PC-9 (cell line): ENCODE measurements at places on chromosomes 6 and 20. TPM values are rescaled to one million over a fixed set of nuclear protein-coding genes. Genes with fewer than 3 reads are reported as not detected.

Gene RXRB
- 49.8 and 51.5 TPM in 2 replicates for total RNA-seq

Gene GPR6
- not detected in 2 replicates for total RNA-seq

Gene PRSS35
- not detected in 2 replicates for total RNA-seq

Gene FLRT3
- total RNA-seq = 0.70 and 0.95 TPM in 2 replicates

Gene DLK2
- total RNA-seq = 3.6 and 6.2 TPM in 2 replicates

Gene CYP21A2
- 0.33 TPM in 1 of 2 replicates, not detected in the other for total RNA-seq

Gene COL21A1
- total RNA-seq = 0.13 TPM in 1 of 2 replicates, not detected in the other

Gene PRICKLE4
- 8.4 and 9.2 TPM in 2 replicates for total RNA-seq

Gene PERP
- 79.2 and 93.0 TPM in 2 replicates for total RNA-seq

DNA sequence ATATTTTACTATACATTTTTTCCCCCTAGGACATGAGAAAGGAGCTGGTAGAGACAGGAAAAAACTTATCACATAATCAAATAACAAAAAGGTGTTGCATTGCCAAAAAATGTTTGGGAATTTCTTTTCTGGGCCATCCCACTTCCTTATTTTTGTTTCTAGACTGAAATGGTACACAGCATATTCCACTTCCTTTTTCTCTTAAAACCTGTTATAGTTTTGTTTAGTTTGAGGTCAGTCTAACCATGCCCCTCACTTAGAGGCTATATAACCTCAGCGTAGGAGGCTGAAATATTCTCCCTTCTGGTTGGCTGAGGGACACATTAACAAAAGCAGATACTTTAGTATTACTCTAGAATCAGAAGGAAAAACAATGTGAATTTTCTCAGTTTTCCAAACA lies 323.9 kb downstream of the GJA1 start:
- H3K27ac ChIP-seq = no peak overlapping the region
- H3K4me3 ChIP-seq = no peak overlapping the region
- no peaks in the 10 kb centered on the region for H3K36me3 ChIP-seq
- no peak for DNase-seq
- no peaks in the 10 kb centered on the region for H3K27me3 ChIP-seq

DNA sequence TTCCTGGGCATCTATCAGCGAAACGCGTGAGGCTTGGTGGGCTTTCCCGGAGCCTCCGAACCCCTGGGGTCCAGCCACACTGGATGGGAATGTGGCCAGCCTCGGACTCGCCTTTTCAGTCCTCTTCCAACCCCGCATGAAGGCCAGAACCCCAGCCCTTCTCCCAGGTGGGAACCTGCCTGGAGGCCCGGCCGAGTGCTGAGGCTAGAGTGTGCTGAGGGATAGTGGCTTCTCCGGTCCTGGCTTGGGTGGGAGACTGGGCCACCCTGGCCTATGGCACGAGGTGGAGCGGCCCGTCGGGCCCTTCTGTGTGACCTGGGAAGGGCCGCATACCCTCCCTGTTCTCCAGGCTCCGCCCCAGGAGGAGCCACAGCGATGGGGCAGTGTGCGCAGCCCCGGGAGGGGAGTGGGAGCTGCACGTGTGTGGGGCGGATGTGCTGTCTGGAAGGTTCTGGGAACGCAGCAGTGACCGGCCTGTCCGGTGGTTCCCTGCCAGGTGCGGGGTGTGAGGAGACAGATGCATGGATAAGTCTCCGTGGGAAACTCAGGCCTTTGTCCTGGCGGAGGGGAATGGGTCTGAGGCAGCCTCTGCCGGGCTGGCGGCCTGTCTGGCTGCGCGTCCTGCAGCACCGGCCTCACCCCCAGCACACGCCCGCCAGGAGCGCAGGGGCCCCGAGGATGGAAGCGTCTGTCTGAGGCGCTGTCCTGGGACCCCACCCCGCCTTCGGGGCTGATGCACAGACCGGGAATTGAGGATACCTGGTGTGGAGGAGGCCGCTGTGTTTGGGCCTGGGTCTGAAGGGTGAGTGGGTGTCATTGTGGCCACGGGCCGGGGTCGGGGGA lies 1.1 kb upstream of the BHLHE23 start:
- H3K27ac ChIP-seq = no peak overlapping the region
- H3K36me3 ChIP-seq = no peaks in the 10 kb centered on the region
- H3K4me3 ChIP-seq = no peak overlapping the region
- H3K27me3 ChIP-seq = peaks cover 45% of the 10 kb centered on the region

GRCh38 chr20:829551-829950 lies 4.0 kb upstream of the FAM110A start:
- H3K27ac ChIP-seq = peak overlapping the region; percentile 83
- no peak for DNase-seq
- H3K36me3 ChIP-seq = no peaks in the 10 kb centered on the region

GRCh38 chr6:156988276-156989158 lies 211.3 kb downstream of the ARID1B start:
- no peak for DNase-seq
- peaks cover 13% of the 10 kb centered on the region for H3K4me1 ChIP-seq

- no peaks in the 10 kb centered on the region for H3K36me3 ChIP-seq
- H3K27me3 ChIP-seq = no peaks in the 10 kb centered on the region
- H3K27ac ChIP-seq = no peak overlapping the region
- no peak for DNase-seq
- no peak overlapping the region for H3K4me3 ChIP-seq
These were observed 3.0 kb downstream of the SRC start for GRCh38 chr20:37348792-37349516.

GRCh38 chr6:137821491-137821890 lies 45.6 kb upstream of the TNFAIP3 start:
- peaks cover 12% of the 10 kb centered on the region for H3K4me1 ChIP-seq
- H3K27me3 ChIP-seq = no peaks in the 10 kb centered on the region
- H3K27ac ChIP-seq = no peak overlapping the region
- no peaks in the 10 kb centered on the region for H3K36me3 ChIP-seq

DNA sequence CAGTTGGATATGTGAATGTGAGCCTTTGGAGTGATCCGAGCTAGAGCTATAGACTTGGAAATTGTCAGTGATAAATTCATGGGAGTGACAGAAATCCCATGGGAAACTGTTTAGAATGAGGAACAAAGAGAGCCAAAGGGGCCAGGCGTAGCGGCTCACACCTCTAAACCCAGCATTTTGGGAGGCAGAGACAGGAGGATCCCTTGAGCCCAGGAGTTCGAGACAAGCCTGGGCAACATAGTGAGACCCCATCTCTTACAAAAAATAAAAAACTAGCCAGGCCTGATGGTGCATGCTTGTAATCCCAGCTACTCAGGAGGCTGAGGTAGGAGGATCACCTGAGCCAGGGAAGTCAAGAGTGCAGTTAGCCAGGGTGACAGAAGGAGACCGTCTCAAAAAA lies 39.3 kb upstream of the SOX4 start:
- H3K36me3 ChIP-seq = no peaks in the 10 kb centered on the region
- no peak overlapping the region for H3K27ac ChIP-seq
- no peaks in the 10 kb centered on the region for H3K4me1 ChIP-seq
- DNase-seq = no peak
- no peak overlapping the region for H3K4me3 ChIP-seq
- no peaks in the 10 kb centered on the region for H3K27me3 ChIP-seq

- H3K27ac ChIP-seq = no peak overlapping the region
- no peaks in the 10 kb centered on the region for H3K36me3 ChIP-seq
- no peak for DNase-seq
- no peaks in the 10 kb centered on the region for H3K27me3 ChIP-seq
- no peak overlapping the region for H3K4me3 ChIP-seq
- no peaks in the 10 kb centered on the region for H3K4me1 ChIP-seq
These were observed 258.1 kb downstream of the CLIC5 start for GRCh38 chr6:45757443-45758130.

- no peak for DNase-seq
- H3K36me3 ChIP-seq = 0 out of 2 replicates have a peak, but pooled peaks cover 3% of the 10 kb centered on the region
- no peak overlapping the region for H3K27ac ChIP-seq
- H3K4me3 ChIP-seq = no peak overlapping the region
- no peaks in the 10 kb centered on the region for H3K4me1 ChIP-seq
These were observed 23.6 kb downstream of the PDSS2 start for GRCh38 chr6:107435798-107436197.

GRCh38 chr20:2469991-2470422 lies 582 bp downstream of the SNRPB start:
- peaks cover 36% of the 10 kb centered on the region for H3K36me3 ChIP-seq
- peak overlapping the region; percentile 92 for H3K4me3 ChIP-seq
- H3K27ac ChIP-seq = peak overlapping the region; percentile 90
- no peaks in the 10 kb centered on the region for H3K27me3 ChIP-seq
- peaks cover 21% of the 10 kb centered on the region for H3K4me1 ChIP-seq
- DNase-seq = peak; percentile 29

GRCh38 chr20:46820682-46821081 lies 74.0 kb upstream of the EYA2 start:
- no peaks in the 10 kb centered on the region for H3K36me3 ChIP-seq
- H3K27ac ChIP-seq = no peak overlapping the region
- no peak overlapping the region for H3K4me3 ChIP-seq
- peak; percentile 47 for DNase-seq

DNA sequence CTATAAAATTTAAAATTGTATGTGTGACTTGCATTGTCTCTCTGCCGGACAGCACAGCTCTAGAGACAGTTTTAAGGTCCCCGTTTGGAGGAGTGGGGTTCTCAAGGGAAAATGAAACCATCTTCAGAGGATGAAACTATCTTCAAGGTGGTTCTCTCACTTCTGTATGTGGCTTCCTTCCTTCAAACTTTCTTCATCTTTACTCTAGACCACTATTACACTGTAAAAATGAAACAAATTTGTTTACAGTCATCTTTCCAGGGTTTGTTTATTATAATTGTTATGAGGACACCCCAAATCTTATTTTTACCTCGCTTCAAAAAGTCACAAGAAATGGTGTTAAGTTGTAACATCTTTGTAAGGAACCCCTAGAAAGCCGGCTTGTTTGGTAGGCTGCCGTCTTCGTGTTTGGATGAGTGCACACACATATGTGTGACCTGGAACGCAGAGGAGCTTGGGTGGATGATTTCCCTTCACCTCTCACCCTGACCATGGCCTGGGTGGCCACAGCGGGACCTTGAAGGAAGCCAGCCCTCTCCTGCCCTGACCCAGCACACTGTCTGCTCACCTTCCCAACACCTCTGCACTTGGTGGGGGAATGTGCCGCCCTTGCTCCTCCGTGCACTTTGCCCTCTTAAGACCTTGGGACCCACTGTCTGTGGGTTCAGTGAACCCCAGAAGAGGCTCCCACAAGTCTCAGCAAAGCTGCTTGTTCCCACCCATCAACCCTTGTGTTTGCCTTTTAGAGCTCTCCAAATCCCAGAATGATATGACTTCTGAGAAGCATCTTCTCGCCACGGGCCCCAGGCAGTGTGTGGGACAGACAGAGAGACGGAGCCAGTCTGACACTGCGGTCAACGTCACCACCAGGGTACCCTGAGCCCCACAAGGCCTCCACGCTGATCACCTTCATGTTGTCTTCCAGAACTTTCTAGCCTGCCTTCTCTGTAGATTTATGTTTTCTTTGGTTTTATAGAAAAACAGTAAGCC lies 67.8 kb downstream of the SYTL3 start:
- H3K36me3 ChIP-seq = peaks cover 10% of the 10 kb centered on the region; the same call in 1 of the 2 replicates
- H3K4me1 ChIP-seq = peaks cover 51% of the 10 kb centered on the region
- H3K27me3 ChIP-seq = no peaks in the 10 kb centered on the region
- H3K27ac ChIP-seq = peak overlapping the region; percentile 95
- DNase-seq = no peak
- no peak overlapping the region for H3K4me3 ChIP-seq

DNA sequence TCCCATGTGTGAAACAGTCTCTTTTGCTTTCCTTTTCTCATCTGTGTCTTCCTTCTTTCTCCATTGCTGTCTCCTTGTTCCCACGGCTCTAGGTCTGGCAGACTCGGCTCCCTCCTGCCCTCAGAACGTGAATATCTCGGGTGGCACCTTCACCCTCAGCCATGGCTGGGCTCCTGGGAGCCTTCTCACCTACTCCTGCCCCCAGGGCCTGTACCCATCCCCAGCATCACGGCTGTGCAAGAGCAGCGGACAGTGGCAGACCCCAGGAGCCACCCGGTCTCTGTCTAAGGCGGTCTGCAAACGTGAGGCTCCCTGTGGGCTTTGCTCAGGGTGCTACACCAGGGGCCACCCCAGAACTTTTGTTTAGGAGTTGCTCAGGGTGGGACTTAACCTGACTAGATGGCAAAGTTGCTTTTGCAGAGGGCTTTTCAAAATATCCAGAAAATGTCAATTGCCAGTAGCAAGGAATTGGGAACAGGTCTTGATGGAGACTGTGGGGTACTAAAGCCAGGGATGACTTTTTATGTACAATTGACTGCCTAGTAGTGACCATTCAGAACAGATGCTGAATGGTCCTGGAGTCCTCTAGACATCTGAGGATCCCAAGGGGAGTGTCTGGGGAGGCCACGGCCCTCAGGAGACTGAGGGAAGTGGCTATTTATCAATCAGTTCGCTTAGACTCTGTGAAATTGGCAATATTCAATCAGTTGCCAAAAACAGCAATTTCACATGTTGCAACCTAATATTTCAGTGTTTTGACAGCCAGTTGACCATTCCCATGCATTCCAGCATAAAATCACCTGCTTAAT lies 550 bp downstream of the C2 start:
- no peaks in the 10 kb centered on the region for H3K27me3 ChIP-seq
- no peak overlapping the region for H3K4me3 ChIP-seq

- no peaks in the 10 kb centered on the region for H3K36me3 ChIP-seq
- H3K27me3 ChIP-seq = no peaks in the 10 kb centered on the region
- no peak overlapping the region for H3K27ac ChIP-seq
- no peak overlapping the region for H3K4me3 ChIP-seq
- DNase-seq = no peak
These were observed 431.5 kb upstream of the ARID1B start for GRCh38 chr6:156345700-156346099.

- H3K36me3 ChIP-seq = no peaks in the 10 kb centered on the region
- no peak overlapping the region for H3K27ac ChIP-seq
- DNase-seq = no peak
These were observed 147.8 kb upstream of the DTNBP1 start for GRCh38 chr6:15810618-15811017.

DNA sequence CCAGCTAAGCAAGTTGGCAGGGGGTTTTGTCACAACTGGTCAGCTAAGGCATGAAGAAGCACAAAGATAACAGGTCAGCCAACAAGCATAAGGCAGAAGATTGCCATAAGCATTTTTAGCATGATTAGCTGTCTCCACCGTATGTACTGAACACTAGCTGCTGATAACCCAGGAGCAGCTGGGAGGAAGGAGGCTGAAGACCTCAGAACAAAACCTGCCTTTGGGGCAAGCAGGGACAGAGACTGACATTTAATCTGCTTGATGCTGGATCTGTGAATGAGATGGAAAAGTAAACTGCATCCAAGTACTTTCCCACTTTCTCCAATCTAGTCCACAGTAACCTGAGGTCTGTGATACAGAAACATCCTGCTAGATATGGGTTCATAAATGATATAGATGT lies 353.0 kb upstream of the MAP3K7 start:
- no peaks in the 10 kb centered on the region for H3K27me3 ChIP-seq
- no peak overlapping the region for H3K27ac ChIP-seq
- no peaks in the 10 kb centered on the region for H3K36me3 ChIP-seq
- DNase-seq = no peak

- H3K4me3 ChIP-seq = no peak overlapping the region
These were observed 9.8 kb downstream of the FOXO3 start for GRCh38 chr6:108570517-108570916.

- H3K36me3 ChIP-seq = no peaks in the 10 kb centered on the region
- no peak overlapping the region for H3K4me3 ChIP-seq
- H3K4me1 ChIP-seq = no peaks in the 10 kb centered on the region
- H3K27ac ChIP-seq = no peak overlapping the region
These were observed 23.9 kb upstream of the ASF1A start for GRCh38 chr6:118869894-118870589.
